Kidney capillary endothelial cell (primary cell): ENCODE measurements at places on chromosomes 13 and 19.

DNA sequence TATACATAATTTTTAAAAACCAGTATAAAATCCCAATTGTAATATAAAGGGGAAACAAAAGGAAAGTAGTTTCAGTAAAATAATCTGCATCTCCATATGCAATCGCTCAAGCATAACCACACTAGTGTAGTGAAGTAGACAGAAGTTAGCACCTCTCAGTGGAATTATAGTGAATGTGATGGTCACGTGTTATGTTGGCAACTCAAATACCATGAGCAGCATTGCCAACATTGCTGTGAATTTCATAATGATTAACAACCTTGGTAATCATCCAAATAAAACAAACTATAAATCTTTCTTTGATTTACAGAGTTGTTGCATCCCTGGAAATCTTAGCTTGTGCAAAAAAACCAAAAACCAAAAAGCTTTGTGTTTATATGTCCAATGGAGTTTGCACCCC lies 77.3 kb upstream of the SIAH3 start:
- DNase-seq: no peak

- no peak for DNase-seq
Observed at GRCh38 chr13:34826432-34826831, 115.6 kb upstream of the NBEA start.

GRCh38 chr19:8196271-8196927 lies 12.8 kb upstream of the CERS4 start:
- no peak for DNase-seq

DNA sequence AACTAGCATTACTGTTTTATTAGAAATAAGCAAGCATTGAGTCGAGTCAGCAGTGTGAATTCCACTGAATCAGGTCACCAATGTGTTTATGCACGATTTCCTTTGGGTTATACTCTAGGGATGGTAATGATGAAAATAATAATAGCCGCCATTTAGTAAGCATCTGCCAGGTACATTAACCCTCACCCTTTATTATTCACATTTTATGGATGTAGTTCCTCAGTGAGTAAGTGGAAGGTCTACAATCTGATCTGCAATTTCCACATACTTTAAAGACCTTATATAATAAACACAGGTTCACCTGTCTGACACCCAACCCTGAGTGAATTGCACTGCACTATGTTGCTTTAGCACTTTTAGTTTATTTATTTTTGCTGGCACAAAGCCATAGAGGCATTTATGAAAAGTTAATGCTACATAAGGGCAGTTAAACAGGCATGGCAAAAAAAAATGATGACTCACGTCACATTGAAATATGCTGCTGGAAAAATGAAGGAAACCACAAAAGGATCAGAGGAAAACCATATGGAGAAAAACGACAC lies 122.4 kb downstream of the TRPC4 start:
- DNase-seq: no peak

GRCh38 chr13:86445206-86445605 lies 646.0 kb upstream of the SLITRK6 start:
- DNase-seq: no peak

GRCh38 chr19:13104848-13105711 lies 2.4 kb upstream of the LYL1 start:
- no peak for DNase-seq

- DNase-seq: no peak
Observed at GRCh38 chr13:30908416-30908980, 2.4 kb downstream of the MEDAG start.

GRCh38 chr13:51305271-51305967 lies 34.1 kb upstream of the SERPINE3 start:
- no peak for DNase-seq

DNA sequence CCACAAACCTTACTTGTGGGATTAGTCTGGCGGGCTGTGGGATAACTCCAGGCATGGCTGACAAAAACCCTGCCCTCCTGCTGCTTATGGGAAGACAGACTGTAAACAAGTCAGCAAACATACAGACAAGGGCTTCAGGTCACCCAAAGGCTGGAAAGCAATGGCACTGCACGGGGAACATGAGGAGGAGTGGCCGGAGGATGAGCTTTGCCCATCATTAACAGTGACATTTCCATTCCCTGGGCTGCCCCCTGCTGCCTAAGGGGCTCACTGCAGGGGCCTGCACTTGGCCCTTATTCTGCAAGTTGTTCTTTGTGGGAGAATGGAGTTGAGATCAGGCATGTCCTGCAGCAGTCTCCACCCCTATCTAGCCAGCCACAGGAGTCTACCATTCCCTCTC lies 91.3 kb downstream of the UQCRFS1 start:
- no peak for DNase-seq

DNA sequence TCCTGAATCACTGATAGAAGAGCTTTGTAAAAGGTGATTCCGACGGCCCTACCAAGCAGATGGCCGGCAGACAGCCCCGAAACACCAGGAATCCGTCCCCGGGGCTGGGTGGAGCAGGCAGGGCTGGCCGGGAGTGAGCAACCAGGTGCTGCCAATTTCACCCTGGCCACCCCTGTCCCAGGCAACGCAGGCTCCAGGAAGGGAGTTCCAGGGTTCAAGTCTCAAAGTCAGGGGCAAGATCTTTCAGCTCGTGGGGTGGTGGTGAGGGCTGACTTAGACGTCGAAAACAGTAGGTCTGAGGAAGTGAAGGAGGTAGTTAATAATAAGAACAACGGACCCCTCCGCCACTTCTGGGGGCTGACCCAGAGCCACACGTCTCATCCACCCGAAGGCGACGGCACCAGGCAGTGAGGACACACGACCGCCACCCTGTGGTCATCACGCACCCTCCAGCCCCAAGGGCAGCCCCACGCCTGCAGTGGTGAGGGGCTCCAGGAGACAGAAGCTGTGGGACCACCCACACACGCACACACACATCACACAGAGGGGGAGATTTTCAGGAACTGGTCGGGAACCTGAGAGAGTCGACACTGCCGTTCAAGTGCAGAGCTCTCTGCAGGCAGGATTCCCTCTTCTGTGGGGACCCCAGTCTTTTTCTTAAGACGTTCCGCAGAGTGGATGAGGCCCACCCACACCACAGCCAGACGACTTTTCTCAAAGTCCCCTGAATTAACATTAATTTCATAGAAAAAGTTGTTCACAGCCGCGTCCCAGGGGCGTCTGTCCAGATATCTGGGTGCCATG lies 67.2 kb downstream of the SPACA7 start:
- DNase-seq: no peak

DNA sequence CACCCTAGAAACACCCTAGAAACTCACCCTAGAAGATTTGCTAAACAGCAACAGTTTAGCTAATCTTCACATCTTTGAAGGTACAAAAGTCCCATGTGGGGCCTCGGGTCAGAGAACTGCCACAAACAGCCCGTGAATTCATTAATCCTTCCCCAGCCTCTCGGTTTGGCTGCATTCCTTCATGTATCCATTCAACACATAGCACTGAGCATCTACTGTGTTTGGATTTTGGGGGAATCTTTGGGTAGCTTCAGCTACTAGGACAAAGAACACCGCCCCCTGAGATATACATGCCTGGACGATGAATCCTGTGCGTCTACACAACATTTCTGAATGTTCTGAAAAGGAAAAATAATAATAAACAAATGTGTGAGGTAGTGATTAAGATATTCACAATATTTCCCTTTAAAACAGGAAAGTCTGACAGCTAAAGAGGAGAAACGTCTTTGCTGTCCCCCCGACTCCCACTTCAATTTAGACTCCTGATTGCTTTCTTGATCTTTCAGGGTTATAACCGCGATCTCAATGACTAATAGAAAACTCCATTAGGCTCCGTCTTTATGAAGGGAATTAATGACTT lies 63.5 kb downstream of the ALOX5AP start:
- no peak for DNase-seq

- DNase-seq: no peak
Observed at GRCh38 chr13:108527844-108528243, 101.6 kb upstream of the MYO16 start.

GRCh38 chr19:16877581-16877980 lies 11.2 kb upstream of the F2RL3 start:
- no peak for DNase-seq

DNA sequence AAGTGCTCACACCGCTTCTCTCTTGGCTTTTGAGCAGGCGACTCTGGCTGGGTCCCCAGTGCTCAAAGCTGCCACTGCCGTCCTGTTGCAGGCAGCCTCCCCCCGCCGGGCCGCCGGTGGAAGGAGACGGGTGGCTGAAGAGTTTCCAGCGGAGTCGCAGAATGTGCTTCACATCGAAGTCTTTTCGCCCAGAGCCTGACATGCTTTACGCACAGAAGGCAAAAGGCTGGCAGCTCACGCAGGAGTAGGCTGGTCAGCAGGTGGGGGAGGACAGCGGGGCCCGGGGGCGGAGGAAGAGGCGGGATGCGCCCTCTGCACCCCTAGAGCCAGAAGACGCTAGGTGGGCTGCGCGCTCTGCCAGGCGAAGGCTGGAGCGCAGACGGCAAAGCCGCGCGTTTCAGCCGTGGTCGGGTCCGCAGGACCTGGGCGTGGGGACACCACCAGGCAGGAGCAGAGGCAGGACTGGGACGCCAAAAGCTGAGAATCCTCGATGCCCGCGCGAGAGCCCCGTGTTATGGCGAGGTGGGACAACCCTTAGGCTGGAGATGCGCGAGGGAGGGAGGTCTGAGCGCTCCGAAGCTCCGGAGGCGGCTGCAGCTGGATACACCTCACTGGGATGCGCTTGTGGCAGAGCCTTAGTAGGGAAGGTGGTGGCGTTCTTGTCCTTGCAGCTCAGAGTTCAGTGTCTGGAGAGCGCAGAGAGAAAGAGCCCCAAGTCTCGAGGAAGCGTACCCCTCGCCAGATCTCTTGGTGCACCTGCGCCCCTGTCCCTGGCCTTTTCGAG lies at the start of gene ATXN8OS:
Gene ATXN8OS, plus strand, starts transcription at position 329 of the 784 bp plus-strand sequence.
- DNase-seq: no peak

GRCh38 chr19:17026706-17027534 lies at the start of gene CPAMD8:
Gene CPAMD8, minus strand, starts transcription at chr19:17026810. Its CDS starts 168 bp downstream, at chr19:17026642.
- no peak for DNase-seq

GRCh38 chr19:4093643-4094175 lies 27.0 kb upstream of the ZBTB7A start:
- DNase-seq: no peak

GRCh38 chr13:100480676-100481075 lies 107.9 kb downstream of the GGACT start:
- DNase-seq: no peak

GRCh38 chr13:28337166-28338005 lies 157.5 kb downstream of the FLT1 start:
- DNase-seq: no peak

DNA sequence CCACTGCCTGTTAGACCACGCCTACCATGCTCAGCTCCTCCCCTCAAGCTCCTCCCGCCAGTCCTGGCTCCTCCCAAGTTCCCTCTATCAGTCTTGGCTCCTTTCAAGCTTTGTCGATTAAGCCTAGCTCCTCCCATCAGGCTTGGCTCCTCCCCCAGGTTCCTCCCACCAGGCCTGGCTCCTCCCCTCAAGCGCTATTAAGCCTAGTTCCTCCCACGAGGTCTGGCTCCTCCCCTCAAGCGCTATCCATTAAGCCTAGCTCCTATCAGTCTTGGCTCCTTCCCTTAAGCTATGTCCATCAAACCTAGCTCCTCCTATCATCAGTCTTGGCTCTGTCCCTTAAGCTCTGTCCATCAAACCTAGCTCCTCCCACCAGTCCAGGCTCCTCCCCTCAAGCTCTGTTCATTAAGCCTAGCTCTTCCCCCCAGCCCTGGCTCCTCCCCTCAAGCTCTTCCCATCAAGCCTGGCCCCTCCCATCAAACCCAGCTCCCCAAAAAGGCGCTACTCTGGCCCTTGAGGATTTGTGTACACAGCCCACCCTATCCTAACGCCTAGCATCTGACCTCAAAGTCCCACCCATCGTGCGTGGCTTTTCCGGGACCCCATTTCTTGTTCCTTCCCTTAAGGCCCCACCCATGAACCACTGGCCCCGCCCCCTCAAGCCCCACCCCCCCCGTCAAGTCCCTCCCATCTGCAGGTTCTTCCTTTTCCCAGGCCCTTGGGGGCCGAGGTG lies 10.0 kb downstream of the CAMSAP3 start:
- DNase-seq: no peak

GRCh38 chr13:95391362-95391761 lies 90.1 kb upstream of the ABCC4 start:
- no peak for DNase-seq

DNA sequence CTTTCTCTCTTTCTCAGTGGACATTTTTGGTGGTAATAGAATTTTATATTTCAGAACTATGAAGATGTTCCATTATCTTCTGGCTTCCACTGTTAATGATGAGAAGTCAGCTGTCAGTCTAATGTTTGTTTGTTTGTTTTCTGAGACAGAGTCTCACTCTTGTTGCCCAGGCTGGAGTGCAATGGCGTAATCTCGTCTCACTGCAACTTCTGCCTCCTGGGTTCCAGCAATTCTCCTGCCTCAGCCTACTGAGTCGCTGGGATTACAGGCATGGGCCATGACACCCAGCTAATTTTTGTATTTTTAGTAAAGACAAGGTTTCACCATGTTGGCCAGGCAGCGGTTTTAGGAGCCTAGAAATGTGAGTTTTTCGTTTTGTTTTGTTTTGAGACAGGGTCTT lies 4.7 kb downstream of the ZNF317 start:
- no peak for DNase-seq
